Trophoblast cell (in vitro differentiated cells and primary cell): ENCODE measurements at places on chromosomes 7 and 10.
A peak's percentile ranks its signal among the peaks of the same experiment; 100 is the strongest.

GRCh38 chr7:42734568-42734967 is 177.3 kb downstream of the C7orf25 start:
- no peak for DNase-seq

- DNase-seq: no peak
Observed at GRCh38 chr7:122260336-122260735, 44.2 kb downstream of the FEZF1 start.

GRCh38 chr10:3008518-3009195 is 58.7 kb upstream of the PFKP start:
- peak; percentile 40 for DNase-seq

- DNase-seq: peak; percentile 95
Observed at GRCh38 chr10:123287594-123288247, 133.5 kb downstream of the BUB3 start.

GRCh38 chr7:35286422-35286821 is 32.5 kb upstream of the TBX20 start:
- no peak for DNase-seq

- DNase-seq: no peak
Observed at GRCh38 chr10:122861711-122862161, 16.1 kb upstream of the CUZD1 start.

GRCh38 chr7:36264913-36265516 is 112.0 kb downstream of the EEPD1 start:
- DNase-seq: no peak

DNA sequence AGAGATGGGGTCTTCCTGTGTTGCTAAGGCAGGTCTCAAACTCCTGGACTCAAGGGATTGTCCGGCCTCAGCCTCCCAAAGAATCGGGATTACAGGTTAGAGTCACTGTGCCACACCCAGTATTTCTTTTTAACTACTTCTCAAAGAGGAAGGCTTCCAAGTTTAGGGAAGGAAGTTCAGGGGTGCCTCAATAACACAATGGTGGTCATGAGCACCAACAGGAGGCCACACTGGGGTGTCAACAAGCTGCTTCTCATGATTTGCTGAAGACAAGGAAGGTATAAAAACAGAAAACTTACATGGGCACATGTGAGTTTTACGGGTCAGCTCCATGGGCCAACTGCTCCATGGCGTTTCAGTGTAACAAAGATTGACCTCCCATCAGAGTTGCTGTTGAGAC is 160.5 kb downstream of the TNS3 start:
- no peak for DNase-seq

DNA sequence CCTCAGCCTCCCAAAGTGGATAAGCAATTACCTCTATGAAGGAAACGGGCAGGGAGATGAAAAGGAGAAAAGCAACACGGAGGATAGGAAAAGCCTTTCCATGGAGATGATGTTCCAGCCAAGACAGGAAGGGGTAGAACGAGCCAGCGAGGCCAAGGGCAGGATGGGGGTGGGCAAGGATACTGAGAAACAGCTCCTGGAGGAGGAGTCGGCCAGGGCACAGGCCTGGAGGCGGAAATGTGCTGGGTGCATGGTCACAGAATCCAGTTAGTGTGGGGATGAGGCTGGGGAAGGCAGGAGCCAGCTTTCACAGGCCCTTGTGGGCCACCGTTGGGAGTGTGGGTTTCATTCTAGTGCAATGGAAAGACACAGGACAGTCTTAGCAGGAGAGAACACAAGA is 162.6 kb downstream of the JAZF1 start:
- no peak for DNase-seq

DNA sequence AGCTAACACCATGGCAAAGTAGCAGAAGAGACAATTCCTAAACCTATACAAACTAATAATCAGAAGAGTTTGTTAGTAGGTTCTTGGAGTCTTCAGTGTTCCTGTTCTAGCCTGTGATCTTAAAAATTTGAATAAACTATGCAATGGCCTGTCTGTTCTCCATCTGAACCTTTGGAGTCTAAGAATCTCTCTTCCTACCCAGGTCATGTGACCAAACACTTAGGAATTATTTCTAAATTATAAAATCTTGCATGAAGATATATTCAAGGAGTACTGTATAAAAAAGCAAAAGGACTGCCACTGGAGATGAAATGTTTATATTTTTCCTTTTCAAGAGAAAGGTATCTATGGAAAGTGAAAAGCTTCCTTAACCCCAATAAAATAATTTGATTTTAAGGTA is 2.4 kb downstream of the MKI67 start:
- DNase-seq: no peak

DNA sequence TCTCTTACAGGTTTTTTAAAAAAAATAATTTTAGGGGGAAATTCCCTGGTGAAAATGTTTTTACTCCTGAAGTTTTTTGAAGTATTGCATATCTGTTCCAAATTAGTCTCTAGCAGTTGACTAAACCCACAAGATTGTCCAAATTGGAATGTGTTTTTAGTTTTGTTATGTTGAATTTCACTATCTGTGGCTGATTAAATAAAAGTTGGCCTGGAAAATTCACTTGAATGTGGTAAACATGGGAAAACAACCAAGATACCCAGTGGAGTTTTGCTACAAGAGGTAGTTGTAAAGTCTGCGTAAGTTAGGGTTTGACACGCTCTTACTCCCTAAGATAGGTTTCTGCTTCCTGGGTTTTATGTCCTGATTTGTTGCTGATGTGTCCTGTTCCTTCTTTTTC is 3.3 kb downstream of the TSGA13 start:
- no peak for DNase-seq

DNA sequence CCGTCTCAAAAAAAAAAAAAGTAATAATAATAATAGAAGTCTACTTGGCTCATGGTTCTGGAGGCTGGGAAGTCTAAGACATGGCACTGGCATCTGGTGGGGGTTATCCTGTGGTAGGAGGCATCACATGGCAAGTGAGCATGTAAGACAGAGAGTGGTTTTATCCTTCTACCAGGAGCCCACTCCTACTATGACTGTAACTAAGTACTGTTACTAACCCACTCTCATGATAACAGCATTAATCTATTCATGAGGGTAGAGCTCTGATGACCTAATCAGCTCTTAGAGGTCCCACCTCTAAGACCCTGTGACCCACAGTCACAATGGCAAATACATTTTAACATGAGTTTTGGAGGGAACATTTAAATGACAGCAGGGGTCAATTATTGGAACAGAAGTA is 43.3 kb upstream of the NRF1 start:
- no peak for DNase-seq

- DNase-seq: no peak
Observed at GRCh38 chr7:102387064-102387463, 9.1 kb upstream of the PRKRIP1 start.

- no peak for DNase-seq
Observed at GRCh38 chr10:32227802-32228201, 119.2 kb downstream of the EPC1 start.

DNA sequence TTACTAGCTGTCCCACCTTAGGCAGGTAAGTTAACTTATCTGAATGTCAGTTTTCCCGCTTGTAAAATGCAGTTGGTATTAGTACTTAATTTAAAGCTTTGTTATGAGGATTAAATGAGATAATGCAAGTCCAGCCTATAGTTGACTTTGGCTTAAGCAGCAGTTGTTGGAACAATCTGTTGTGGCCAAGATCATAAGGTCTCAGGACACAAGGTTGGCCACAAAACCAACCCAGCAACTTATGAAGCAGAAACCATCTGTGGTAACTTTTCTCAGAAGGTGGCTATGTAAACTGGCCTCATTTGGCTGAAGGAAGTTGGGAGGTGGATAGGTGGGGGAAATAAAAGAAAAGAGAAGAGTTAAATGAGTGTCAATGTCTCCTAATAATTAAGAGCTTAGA is 29.4 kb downstream of the ENTPD1 start:
- no peak for DNase-seq

- DNase-seq: no peak
Observed at GRCh38 chr10:126895214-126895781, 9.9 kb upstream of the DOCK1 start.

GRCh38 chr10:59006511-59007306 is 169.7 kb upstream of the PHYHIPL start:
- peak; percentile 36 for DNase-seq

DNA sequence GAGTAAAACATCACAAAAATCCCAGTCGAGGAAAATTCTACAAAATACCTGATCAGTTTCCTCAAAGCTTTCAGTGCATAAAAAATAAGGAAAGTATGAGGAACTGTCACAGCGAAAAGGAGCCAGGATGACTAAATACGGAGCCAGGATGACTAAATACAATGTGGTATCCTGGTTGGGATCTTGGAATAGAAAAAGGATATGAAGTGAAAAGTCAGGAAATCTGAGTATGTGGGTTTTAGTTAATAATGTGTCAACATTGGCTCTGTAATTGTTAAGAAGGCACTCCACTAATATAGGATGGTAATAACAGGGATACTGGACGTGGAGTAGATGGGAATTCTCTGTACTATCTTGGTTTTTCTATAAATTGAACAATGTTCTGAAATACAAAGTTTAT is 175.5 kb downstream of the SUGCT start:
- no peak for DNase-seq

GRCh38 chr7:81924494-81924893 is 154.6 kb upstream of the HGF start:
- DNase-seq: no peak

GRCh38 chr7:149633976-149634945 is 136.7 kb upstream of the ZNF746 start:
- no peak for DNase-seq

- DNase-seq: peak; percentile 84
Observed at GRCh38 chr10:14062528-14063260, 268.0 kb downstream of the FRMD4A start.

- no peak for DNase-seq
Observed at GRCh38 chr10:117550599-117551329, 8.2 kb downstream of the EMX2 start.

DNA sequence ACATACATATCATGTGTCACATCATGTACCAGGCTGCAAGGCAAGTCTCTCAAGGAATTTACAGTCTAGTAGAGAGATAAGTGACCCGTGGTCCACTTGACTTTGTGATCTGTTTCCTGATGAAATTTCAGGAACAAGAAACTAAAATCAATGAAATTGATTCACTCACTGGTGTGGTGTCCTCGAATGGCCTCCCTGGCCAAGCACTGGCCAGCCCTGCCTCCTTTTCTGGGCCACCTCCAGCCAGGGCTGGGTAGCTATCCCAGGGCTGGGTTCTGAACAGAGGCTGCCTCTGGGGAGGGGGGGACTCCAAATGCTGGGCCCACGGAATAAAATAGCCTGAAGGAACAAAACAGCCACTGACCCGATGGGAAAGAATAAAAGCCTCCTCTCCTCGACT is 182.2 kb downstream of the HERPUD2 start:
- no peak for DNase-seq

GRCh38 chr10:91745090-91745831 is 53.0 kb upstream of the TNKS2 start:
- DNase-seq: peak; percentile 29

DNA sequence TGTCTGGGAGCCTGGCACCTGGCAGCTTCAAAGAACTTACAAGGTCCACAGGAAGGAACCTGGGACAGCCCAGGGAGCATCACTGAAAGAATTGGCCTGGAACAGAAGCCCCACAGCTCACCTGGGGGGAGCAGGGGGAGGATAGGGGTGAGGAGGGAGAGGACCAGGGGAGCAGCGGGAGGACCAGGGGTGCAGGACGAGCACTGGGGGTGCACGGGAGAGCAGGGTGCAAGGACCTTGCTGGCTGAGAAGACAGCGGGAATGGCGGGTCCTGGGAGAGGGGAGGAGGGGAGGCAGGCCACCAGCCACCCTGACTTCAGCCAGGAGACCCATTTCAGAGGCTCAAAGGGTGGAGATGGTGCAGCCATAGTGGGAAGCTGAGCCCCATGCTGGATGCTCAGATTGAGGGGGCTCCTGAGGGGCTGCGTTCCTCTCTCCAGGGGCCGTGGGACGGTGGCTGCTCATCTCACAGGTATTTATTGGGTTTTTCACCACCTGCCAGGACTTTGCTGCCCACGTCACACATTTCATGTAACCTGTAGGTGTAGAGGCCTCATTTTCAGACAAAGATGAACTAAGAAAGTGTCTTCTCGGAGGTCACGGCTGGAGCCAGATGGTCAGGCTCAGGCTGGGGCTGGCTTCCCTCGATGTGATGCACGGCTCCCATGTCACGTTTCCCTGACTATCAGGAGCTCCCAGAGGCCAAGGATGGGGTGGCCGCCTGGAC is 110.1 kb downstream of the WDR37 start:
- DNase-seq: no peak

DNA sequence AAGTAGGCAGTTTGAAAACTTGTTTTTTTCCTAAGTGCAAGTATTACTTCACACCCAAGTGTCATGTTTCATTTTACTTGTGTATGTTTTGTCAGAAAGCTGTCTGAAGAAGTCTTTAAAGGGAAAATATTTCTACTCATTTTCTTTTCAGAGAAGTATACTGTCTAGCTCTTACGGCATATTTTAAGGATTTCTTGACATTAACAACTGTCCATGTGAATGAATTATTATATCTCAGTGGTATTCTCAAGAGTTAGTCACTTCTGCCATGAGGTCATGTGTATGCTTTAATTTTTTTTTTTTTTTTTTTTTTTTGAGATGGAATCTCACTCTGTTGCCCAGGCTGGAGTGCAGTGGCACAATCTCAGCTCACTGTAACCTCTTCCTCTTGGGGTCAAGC is 229.5 kb downstream of the BICC1 start:
- no peak for DNase-seq

DNA sequence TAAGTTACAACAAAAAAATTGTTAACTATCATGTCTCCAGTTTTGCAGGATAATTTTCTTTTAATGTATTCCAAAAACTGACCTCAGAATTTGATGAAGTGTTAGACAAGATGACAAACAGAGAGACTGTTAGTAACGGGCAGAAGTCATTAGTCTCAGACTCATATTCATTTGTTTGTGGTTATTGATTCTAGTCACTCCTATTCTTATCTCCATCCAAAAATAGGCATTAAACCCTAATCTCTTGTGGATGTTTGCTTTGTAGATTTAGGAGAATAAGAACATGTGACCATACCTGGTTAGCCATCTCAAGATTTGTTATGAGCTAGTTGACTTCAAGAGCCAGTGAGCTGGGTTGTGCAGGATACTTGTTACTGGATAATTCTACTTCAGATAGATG is 261.1 kb downstream of the AUTS2 start:
- no peak for DNase-seq

- no peak for DNase-seq
Observed at GRCh38 chr10:82813856-82814255, 938.9 kb downstream of the NRG3 start.

DNA sequence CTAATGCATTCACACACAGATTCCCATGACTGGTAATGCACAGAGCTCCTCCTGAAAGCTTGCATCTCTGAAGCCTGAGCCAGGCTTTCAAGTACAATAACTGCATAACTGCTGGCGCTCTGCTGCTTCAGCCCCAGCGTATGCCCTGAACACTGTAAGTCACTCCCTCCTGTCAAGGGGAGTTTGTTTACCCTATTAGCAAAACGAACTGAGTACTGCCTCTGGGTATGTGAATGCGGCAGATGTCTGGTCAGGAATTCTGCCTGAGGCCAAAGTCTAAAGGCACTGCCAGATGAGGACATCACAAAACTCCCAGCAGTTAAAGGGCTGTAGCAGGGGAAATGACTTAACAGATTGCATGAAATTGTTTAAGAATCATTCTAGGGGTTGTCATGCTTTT is 97.7 kb downstream of the NRCAM start:
- peak; percentile 98 for DNase-seq

GRCh38 chr10:77313066-77313750 is 324.4 kb downstream of the KCNMA1 start:
- no peak for DNase-seq

- DNase-seq: peak; percentile 28
Observed at GRCh38 chr7:98105942-98106544, 619 bp upstream of the LMTK2 start.
